Stimulated activated CD4-positive, alpha-beta T cell treated with anti-CD3 and anti-CD28 coated beads, Interleukin-1b, Interleukin-23, amount 100 ng/mL, for 1 hour (primary cell): ENCODE measurements at places on chromosomes 4 and X.

- no peak for DNase-seq
Observed at GRCh38 chr4:26803211-26803861, 57.3 kb upstream of the STIM2 start.

DNA sequence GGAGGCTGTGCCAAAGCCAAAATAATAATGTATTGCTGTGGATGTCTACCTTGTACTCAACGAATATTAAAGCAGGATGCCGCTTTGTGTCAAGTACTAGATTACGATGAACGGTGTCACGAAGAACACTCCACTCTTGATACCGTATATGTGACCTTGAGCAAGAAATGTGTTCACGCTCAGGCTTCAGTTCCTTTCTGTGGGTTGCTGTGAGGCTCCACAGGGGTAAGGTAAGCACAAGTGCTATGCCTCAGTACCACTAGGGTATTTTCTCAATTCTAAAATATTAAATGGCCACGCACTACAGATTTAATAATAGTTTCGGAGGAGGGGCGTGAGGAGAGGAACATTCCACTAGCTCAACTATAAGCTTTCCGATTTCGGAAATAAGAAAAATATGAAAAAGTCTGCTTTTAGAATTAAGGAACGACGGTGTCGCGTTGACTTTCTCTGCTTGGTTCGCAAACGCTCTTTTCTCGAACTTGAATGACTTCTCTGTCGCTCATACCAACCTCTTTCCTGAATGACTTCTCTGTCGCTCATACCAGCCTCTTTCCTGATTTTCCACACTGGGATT lies 607 bp upstream of the SCOC start:
- DNase-seq, result no peak

GRCh38 chrX:135512508-135513129 lies 7.8 kb upstream of the INTS6L start:
- no peak for DNase-seq

- no peak for DNase-seq
Observed at GRCh38 chr4:83010111-83010521, 507 bp downstream of the LIN54 start.

- DNase-seq, result no peak
Observed at GRCh38 chr4:170256807-170257206, 167.1 kb upstream of the AADAT start.

DNA sequence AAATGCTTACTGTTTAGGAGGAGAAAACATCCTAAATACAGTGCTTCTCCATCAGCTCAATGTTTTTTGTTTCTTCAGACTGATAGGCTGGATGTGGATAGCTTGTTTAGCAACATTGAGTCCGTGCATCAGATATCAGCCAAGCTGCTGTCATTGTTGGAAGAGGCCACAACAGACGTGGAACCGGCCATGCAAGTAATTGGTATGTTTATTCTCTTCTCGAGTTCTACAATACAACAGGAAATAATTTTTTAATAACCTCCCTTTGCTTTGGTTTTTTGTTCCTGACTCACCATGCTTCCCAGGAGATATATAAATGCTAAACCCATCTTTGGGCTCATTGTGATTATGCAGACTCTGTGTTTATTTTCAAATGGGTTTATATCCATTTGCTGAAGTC lies 60.9 kb downstream of the ARHGEF38 start:
- DNase-seq, result no peak

DNA sequence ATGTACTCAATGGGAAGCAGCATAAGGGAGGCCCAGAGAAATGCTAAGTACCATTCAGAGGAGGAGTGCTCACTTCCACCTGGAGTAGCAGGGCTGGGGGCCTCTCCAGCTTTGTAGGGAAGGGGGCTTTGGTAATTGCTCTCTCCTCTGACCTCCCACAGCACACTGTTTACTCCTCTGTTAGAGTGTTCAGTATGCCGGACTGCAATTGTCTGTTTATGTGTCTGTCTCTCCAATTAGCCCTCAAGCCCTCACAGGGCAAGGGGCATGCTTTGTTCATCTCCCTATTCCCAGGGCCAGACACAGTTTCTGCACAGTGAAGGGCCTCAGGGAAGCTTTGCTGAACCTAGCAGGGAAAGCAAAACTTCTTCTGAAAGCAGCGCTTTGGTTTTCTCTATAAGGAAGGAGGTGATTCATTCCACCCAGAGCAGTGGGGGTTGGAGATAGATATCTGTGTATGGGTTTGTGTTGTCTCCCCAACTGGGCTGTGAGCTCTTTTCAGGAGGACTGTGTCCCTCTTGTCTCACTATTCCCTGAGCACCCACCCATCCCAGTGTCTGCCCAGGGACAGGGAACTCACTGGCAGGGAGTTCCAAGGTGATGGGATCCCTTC lies 50.0 kb upstream of the VMA21 start:
- DNase-seq, result no peak

- peak; percentile 17 for DNase-seq
Observed at GRCh38 chr4:154332681-154333421, 158.7 kb downstream of the DCHS2 start.

GRCh38 chr4:112284662-112285411 lies 867 bp downstream of the TIFA start:
- DNase-seq, result no peak

- DNase-seq, result no peak
Observed at GRCh38 chr4:74996996-74997395, 64.1 kb downstream of the PARM1 start.

GRCh38 chr4:182807767-182808548 lies 109.2 kb downstream of the DCTD start:
- DNase-seq, result no peak

- no peak for DNase-seq
Observed at GRCh38 chr4:147853706-147854105, 121.8 kb downstream of the ARHGAP10 start.

DNA sequence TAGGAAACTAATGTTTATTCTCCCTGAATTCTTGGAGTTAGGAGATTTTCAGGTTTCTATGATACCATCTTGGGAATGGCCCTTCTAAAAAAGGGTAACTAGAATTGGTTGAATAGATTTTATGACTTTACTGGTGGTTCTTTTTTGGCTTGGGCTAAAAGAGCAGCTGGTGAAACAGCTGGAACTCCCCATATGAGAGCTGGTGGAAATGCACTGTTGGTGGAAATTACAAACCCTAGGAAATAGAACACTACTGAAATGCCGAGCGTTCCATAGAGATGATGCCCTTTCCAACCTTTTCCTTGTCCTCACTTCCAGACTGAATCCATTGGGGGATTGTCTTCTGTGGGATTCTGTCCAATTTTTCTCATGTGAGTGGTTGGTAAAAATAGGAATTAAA lies 139.5 kb downstream of the STIM2 start:
- no peak for DNase-seq

GRCh38 chr4:179307297-179308136 lies 1865.3 kb upstream of the AGA start:
- DNase-seq, result no peak

- no peak for DNase-seq
Observed at GRCh38 chr4:54016504-54016903, 47.9 kb downstream of the CHIC2 start.

DNA sequence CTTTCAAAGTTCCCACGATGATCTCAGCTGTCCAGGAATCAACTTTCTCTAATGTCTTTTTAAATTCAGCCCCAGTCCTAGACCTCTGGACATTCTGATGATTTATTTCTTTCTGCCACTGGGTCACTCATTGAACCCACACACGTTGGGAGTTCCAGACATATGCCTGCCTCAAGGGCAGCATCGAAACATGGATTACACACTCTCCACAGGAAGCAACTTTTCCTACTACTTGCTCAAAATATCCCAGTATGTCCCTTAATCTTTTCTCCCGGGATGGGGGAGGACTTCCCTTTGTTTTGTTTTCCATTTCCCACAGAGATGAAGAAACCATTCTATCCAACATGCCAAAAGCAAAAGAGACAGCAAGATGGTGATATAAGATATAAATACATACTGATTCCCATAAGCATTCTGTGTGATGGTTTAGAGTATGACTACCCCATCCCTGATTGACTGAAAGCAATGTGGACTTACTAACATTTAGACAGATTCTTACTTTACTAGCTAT lies 79.8 kb upstream of the PPARGC1A start:
- no peak for DNase-seq

- DNase-seq, result no peak
Observed at GRCh38 chrX:23932046-23932445, 24.2 kb downstream of the CXorf58 start.

- no peak for DNase-seq
Observed at GRCh38 chr4:173485164-173485563, 44.9 kb downstream of the HAND2 start.

DNA sequence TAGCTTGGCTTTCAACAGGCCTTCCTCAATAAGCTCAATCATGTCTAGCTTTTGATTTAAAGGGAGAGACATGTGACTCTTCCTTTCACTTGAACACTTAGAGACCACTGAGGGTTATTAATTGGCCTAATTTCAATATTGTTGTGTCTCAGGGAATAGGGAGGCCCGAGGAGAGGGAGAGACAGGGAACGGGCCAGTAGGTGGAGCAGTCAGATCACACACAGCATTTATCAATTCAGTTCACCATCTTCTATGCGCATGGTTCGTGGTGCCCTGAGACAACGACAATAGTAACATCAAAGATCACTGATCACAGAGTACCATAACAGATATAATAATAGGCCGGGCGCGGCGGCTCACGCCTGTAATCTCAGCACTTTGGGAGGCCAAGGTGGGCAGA lies 17.8 kb downstream of the ZNF81 start:
- no peak for DNase-seq

- DNase-seq, result no peak
Observed at GRCh38 chrX:70174754-70175153, 2.5 kb upstream of the DGAT2L6 start.

DNA sequence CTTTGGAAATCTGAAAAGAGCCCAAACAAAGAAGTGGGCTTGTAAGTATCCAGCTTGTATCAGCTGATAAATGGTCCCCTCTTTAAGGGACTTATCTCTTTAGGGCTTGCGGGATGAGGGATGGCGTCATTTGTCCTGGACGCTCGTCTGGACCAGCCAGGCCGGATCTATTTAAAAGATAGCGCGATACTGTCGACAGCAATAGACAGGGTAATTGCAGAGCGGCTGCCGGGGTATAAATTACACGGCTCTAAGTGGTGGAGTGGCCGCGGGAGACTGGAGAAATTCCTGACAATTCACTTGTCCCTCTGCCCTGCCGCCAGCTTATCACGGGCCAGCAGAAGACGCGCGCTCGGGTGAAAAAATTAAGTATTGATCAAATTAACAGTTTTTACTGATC lies 90.7 kb downstream of the FAM53A start:
- no peak for DNase-seq
